NCI-H1048 (cell line): ENCODE measurements at places on chromosomes 3 and 15.

- no peak for DNase-seq
These were observed 300.7 kb downstream of the WDR72 start for GRCh38 chr15:53458736-53459135.

- no peak for DNase-seq
These were observed 36.7 kb downstream of the DAZL start for GRCh38 chr3:16568532-16568931.

GRCh38 chr3:103899328-103899727 lies 1464.5 kb downstream of the ZPLD1 start:
- no peak for DNase-seq

DNA sequence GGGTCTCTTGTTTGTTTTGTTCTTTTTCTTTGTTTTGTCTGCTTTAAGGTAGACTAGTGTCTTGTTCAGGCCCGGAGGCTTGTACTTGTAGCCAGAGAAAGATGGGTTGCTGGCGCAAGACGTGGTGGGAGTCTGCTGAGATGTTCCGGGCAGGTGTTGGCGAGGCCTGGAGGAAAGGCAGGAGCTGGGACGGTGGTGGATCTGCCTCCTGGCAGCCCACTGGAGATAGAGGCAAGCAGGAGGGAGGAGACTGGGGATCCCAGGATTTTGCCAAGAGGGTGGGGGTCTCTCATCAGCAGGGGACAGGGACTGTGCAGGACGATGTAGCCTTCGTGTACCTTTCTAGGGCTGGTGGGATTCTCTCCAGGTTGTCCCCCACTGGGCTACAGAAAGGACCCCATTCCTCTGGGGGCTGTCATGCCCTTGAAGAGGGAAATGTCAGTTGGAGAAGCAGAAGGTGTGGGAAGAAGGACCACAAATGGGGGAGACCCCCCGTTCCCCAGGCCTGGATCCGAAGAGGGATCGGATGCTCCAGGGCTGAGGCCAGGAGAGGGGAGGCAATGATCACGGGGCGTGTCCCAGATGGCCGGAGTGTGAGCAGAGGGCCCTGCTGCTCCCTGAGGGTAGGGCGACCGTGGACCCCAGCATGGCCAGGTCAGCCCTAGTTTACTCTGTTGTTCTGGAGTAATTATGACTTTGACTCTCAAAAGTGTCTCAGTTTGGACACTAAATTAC lies 7.0 kb downstream of the CHAC1 start:
- no peak for DNase-seq

- DNase-seq: no peak
These were observed 662.4 kb upstream of the BCHE start for GRCh38 chr3:166499636-166500035.

GRCh38 chr15:78301326-78301725 lies 1.9 kb upstream of the SKIC8 start:
- no peak for DNase-seq

- DNase-seq: no peak
These were observed 59.2 kb upstream of the HERC1 start for GRCh38 chr15:63892794-63893441.

GRCh38 chr3:117892431-117892841 lies 1142.2 kb downstream of the IGSF11 start:
- DNase-seq: no peak

DNA sequence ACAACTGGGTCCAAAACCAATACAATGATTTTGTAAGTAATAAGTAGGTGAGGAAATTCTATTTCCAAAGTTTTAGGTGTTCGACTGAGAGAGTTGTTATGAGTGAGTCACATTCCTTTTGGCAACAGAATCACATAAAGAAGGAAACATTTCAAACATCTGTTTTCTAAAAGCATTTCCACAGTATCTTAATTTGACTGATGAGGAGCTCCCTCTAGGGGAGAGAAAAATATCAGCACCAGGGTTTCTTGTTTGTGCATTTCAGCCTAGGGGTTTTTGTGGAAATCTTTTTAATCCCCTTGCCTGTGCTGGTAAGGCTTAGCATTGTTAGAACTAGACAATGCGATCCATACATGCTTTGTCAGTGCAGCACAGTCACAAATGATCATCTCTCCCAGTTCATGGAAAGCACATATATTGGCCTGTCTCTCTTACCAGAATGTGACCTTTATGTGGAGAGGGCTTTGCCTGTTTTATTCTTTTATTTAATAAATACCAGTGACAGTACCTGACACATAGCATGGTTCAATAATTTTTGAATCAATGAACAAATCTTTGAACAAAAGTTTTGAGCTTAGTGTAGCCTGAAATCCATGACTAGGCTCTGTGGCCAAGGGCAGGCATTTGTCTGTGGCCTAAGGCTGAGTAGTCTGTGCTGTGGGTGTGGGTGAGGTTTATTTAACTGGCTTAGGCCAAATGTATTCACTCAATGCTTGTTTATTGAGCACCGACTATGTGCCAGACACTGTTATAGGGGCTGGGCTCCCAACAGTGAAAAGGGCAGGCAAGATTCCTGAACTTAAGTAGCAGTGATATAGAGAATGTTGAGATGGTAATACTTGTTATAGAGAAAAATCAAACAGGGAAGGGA lies 21.1 kb upstream of the IQCF6 start:
- peak; percentile 48 for DNase-seq

DNA sequence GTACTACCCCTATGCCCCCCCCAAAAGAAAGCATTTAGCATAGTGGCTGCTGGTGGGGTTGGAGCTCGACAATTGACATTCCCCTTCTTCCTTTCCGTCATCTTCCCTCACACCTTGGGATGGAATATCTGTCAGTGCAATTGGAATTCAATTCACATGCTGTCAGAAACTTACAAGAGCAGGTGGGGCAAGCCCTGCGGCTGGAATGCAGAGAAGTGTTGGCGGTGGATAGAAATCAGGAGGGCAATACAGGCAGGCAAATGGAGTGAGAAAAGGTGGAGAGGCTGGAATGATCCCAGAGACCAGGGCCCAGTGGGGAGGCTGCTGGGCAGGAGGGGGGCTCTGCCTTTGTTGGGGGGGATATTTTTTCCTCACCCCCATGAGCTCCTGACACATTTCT lies 44.1 kb downstream of the FAM3D start:
- no peak for DNase-seq

- no peak for DNase-seq
These were observed 63.6 kb downstream of the FAM81A start for GRCh38 chr15:59501597-59501996.

DNA sequence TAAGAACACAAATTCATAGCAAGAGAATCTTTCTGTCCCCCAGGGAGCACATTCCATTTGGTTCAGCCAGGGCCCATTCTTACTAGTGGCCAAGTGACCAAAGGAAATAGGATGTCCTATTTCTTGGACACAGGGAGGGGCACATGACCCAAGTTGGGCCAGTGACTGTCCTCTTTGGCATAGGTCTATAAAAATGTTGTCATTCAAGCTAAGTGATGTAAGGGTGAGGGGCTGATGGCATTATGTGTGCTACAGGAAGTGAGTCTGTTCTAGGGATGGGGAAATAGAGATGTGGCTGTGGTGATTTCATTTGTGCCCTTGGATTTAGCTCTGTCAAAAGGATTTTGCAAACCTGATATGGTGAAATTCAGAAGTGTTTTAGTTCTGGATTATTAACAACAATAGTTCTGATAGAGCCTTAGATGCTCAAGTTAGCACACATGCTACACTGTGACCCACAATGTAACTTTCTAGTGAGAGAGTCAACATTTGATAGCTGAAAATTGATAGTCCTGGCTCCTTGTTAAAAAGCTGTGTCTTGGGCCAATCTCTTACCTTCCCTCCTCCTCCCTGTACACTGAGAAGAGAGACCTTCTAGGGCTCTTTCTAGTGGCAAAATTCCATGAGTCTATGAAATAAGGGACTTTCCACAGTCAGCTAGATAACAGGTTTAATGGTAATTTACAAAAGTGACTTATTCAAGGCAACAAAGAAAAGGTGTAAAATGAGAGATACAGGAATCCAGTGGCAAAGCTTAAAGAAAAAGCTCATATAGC lies 117.2 kb downstream of the THRB start:
- no peak for DNase-seq

DNA sequence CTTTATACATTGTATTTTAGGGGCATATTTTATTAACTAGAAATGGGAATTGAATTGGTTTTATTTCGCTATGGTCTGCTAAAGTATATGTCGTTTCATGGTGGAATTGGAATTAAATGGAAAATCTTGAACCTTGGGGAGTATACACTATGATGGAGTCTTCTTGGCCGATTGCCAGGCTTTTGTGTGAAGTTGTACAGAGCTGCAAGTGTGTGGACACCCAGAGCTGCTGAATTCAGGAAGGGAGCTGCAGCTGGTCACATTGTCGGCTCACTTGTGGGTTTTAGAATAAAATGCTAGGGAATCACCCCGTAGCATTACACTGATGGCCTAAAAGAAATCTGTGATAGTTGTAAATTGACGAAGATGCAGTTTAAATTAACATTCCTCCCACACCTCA lies 35.1 kb downstream of the USP3 start:
- no peak for DNase-seq

DNA sequence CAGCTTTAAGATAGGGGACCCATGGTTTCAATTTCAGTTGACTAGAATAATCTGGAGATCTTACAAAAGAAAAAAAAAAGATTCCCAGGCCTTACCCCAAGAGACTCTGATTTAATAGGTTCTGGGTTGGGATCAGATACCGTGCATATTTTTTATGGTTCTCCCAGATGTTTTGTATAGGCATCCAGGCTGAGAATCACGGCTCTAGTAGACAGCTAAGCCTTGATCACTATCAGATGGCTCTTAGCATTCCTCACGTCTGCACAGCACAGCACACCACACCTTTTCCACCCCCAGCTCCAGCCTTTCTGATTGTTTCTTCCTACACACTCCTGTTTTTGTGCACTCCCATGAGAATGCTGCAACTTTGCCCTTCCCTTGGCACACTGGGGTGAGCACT lies 40.8 kb downstream of the TMEM45A start:
- no peak for DNase-seq

- no peak for DNase-seq
These were observed 52.2 kb downstream of the RYK start for GRCh38 chr3:134198414-134198813.

DNA sequence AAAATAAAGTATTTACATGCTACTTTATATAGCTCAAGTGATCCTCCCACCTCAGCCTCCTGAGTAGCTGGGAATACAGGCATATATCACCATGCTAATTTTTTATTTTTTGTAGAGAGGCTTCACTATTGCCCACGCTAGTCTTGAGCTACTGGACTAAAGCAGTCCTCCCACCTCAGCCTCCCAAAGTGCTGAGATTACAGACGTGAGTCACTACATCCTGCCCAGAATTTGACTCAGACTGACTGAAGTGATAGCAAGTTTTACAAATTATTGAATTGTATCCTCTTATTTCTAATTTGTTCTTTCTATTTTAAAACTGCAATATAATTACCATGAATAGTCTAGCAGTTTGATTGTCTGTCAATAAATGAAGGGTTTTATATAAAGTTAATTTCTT lies 210.3 kb upstream of the CGNL1 start:
- DNase-seq: no peak

GRCh38 chr15:65101891-65102708 lies 12.9 kb downstream of the UBAP1L start:
- DNase-seq: no peak

- DNase-seq: no peak
These were observed 282.8 kb downstream of the CTNNB1 start for GRCh38 chr3:41482134-41482533.

GRCh38 chr3:98328933-98329332 lies 24.7 kb upstream of the OR5K4 start:
- DNase-seq: no peak

DNA sequence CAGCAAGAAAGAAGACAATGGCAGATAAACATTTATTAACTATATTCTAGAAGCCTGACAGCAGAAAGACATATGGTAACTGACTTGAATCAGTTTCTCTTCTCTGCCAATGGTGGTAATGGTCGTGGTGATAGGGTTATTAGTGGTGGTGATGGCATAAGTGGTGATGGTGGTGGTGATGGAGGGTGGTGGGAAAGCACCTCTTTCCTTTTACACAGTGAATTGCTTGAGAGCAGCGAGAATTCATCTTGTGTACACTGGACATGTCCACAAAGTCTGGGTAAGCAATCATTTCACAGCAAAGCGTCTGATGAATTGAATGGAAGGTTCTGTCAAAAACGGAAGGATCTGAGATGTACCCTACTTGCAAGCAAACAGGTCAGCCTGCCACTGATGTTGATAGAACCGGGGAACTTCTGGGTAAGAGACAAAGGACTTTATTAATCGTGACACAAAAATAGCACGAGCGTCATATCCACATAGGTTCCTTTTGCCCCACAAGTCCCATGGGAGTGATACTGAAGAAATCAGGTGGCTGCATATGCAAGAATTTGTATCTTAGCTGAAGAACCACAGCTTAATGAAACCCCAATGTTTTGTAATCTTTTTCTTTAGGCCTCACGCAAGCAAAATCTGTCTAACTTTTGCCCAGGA lies 23.5 kb upstream of the TBC1D5 start:
- no peak for DNase-seq

- no peak for DNase-seq
These were observed 21.6 kb downstream of the B4GALT4 start for GRCh38 chr3:119219069-119219468.

- no peak for DNase-seq
These were observed 43.9 kb downstream of the P3H2 start for GRCh38 chr3:190076601-190077394.

DNA sequence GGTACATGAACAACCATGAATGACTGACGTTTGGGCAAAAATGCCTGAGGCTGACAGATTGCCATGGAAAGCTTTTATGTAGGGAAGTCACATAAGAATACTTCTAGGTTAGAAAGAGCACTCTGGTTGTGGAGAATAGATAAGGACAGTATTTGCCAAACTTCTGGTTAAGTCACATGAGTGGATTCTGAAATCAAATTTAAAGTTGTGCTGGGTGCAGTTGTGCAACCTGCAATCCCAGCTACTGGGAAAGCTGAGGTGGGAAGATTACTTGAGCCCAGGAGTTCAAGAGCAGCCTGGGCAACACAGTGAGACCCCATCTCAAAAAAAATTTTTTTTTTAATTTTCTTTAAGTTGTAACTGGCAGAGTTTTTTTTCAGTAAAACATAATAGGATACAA lies 7.2 kb upstream of the ZNF148 start:
- DNase-seq: no peak

- DNase-seq: no peak
These were observed 747 bp downstream of the UBA7 start for GRCh38 chr3:49812916-49813496.

- DNase-seq: no peak
These were observed 22.6 kb downstream of the CLDN18 start for GRCh38 chr3:138032567-138032966.

DNA sequence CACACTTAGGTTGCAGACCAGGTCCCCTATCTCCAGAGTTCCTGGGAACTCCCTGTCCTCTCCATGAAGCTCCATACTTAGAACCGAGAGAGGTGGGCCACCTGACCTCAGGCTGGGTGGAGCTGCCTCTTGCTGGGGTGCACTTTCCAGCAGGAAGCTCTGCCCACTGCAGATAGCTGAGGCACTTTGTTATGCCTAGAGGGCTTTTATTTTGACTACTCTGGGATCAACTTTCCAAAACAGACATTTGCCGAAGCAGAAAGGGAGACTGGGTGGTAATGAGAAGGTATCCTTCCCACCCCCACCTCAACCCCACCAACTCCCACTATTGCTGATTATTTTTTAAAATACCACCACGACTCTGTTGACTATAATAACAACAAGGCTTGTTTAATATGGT lies 54.7 kb downstream of the CLDN11 start:
- no peak for DNase-seq
